Stromal cell of bone marrow (primary cell): ENCODE measurements at places on chromosomes 6 and 20.

GRCh38 chr20:1440024-1440423 is 26.6 kb downstream of the NSFL1C start:
- DNase-seq: no peak

- no peak for DNase-seq
These were observed 66.7 kb downstream of the CD164 start for GRCh38 chr6:109315341-109316110.

DNA sequence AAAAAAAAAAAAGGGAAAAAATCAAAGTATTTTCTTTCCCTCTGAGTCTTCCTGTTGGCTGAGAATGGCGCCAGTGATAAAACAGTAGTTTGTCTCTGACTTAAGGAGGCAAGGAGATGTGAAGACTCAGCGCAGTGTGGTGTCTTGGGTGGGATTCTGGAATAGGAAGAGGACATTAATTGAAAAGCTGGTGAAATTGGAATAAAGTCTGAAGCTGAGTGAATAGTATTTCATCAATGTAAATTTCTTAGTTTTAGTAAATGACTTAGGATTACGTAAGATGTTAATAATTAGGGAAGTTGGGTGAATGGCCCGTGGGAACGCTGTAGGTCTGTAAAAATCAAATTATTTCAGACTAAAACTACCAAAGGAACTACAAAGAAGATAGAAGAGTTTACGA is 122.8 kb upstream of the ZNF217 start:
- DNase-seq: no peak

DNA sequence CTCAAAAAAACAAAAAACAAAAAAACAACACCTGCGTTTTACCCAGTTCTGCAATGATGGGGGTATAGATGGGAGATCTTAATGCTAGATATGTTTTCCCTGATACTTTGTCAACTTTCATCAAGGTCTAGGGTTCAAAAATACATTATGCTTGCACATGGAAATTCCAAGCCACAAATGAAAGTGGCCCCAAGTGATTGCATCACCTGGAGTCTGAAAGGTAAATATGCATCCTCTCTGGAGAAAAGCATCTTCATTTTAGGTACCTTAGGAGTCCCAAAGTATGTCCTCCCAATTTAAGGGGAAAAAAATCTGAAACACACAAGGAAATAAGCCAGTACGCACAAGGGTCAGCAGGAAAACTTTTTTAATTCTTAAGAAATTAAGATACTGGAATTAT is 12.6 kb upstream of the ZC3H12D start:
- no peak for DNase-seq

DNA sequence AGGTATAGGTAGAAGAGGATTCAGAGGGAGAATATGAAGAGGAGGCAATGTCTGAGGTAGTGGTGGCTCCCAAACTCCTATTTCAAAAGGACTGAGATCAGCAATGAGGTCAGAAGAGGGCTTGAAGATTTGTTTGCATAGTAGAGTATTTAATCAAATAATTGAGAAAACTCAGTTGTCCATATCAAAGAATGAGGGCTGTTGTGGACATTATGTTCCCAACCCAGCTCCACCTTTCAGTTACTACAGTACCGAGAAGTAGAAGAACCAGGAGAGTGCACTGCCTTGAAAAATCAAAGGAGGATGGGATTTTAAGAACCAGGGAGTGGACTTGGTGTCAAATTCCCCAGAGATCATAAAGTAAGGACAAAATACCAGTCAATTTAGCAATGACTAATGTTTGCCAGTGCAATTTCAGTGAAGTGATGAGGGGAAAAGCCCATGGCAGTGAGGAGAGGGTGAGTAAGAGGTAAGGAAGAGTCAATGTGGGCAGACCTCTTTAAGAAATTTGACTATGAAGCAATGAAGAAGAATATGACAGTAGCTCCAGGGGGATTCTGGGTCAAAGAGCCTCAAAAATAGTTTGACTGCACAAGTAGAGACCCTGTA is 382.4 kb downstream of the PKHD1 start:
- DNase-seq: no peak

- no peak for DNase-seq
These were observed 16.8 kb downstream of the IL17F start for GRCh38 chr6:52227495-52227894.

DNA sequence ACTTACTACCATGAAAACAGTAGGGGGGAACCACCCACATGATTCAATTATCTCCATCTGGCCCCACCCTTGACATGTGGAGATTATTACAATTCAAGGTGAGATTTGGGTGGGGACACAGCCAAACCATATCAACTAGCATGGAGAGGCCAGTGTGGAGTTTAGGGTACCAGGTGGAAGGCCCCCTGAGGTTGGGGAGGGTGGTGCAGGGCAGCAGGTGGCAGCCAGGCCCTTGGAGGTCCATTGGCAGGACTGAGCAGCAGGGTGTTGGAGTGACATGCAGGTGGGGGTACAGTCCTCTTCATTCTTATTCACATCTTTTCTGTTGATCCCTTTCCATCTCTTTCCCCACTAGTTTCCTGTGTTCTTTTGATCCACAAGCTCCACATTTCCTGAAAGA is 42.9 kb downstream of the PHACTR3 start:
- DNase-seq: no peak

- no peak for DNase-seq
These were observed 18.0 kb downstream of the KHDC1L start for GRCh38 chr6:73207221-73207837.

DNA sequence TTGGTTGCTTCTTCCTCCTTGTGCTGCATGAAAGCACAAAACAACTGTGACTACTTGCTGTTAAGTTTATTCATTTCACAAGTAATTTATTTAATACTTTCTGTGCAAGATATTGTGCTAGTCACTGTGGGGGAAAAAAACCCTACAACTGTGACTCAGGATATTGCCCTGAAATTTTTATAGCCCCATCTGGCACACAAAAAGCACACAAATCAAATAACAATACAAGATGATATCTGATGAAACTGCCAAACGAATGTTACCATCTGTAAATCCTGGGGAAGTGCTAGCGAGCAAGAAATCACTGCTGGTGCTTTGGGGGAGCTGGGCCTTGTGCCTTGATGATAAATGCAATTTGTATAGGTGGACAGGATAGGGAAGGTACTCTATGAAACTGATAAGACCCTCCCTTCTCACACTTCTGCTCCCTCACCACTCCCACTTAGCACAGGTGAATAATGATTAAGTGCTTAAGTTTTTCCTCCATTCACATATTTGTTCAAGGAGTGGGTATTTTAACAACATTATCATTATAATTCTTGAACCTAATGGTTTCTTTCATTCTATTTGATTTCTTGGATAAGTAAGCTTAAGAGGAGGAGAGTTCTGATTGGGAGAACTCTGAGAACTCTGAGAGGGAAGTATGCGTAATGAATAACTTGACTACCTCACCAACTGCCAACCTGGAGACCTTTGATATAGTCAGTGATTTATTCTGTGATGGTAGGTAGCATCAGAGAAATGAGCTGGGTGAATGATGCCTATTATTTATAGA is 115.3 kb downstream of the RTN4IP1 start:
- no peak for DNase-seq

GRCh38 chr20:53691060-53691810 is 97.6 kb upstream of the ZNF217 start:
- no peak for DNase-seq

DNA sequence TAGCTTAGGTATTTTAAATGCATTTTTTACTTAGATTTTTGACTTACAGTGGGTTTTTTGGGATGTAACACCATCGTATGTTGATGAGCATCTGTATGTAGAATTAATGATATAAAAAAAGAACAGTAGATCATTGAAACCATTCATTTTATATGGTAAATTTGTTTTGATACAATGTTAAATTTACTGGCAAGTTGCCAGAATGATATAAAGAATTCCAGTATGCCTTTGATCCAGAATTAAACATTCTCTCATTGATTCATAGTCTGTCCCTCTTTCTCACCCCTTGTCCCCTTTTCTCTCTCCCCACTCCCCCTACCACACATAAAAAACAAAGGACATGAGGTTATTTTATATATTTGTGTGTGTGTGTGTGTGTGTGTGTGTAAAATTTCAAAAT is 45.3 kb downstream of the VTA1 start:
- DNase-seq: no peak

DNA sequence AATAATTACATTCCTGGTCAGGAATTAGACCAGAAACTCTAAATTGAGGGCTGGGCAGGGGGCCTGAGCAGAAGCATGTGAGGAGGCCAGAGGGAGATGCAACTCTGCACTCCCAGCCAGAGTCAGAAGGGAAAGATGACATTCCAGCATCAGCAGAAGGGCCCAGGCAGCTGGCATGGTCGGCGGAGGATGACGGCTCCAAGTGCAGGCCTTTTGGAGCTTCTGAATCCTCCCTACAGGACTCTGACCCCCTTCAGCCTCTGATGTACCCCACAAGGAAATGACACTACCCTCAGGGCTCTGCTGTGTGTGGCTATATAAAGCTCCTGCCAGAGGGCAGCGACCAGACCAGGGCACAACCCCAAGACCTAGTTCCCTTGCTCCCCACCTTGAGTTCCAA is 1.9 kb downstream of the LRFN2 start:
- DNase-seq: no peak

- DNase-seq: no peak
These were observed 203.7 kb upstream of the RSPO3 start for GRCh38 chr6:126914801-126915200.

DNA sequence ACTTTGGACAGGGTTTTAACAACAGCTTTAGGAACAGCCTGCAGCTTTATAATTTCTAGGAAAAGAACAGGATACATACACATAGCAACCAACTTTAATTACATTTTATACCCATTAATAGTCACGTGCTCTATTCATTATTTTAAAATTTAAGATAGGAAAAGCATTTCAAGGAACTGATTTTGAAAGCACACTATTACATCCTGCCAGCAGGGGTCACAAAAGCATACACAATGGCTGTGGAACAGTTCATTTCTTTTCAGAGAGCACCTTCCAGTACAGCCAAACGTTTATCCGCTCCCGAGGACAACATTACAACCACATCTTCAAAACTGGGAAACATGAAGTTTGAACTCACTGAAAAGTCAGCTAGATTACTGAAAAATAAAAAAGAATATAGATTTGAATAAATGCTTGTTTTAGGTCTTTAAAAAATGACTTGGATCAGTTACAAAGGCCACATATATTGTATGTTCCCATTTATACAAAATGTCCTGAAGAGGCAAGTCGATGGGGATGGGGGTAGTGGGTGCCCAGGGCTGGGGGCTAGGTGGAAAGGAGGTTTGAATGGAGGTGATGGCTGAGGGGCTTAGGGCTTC is 104.6 kb upstream of the EXOC2 start:
- peak; percentile 31 for DNase-seq

DNA sequence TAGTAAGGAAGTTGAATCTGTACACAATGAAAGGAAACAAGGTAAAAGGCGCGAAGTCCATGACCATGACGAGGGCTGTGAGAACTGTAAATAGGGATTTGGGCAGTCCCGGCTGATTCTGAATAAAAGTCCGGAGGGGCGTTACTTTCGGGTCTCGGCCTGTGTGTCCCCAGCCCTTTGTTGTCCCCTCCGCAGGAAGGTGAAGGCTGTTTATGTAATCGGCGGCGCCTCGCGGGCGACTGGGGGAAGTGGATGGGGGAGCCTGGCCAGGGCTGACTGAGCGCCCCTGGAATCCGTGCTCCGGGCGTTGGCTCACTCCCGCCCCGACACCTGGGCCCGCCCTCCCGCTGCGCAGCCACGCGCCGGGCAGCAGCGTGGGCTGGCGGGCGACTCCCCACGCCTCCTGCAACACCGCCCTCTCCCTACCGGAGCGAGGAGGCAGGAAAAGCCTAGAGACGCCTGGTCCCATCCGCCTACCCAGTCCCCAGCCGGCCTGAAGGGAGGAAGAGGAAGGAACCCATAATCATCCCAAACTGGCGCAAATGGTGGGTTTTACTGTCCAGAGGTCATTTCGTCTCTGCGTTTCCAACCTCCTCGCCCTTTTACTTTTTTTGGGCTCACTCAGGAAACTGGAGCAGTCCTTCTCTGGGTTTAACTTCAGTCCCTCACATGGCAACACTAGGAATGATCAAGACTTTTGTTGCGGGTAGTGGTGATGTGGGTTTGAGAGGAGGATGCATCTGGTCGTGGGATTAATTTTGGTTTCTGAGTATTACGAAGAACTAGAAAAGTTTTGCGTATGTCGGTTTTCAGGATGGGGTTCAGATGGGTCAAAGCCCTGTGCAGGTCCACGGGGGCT is 12.1 kb downstream of the TRIM31 start:
- no peak for DNase-seq

DNA sequence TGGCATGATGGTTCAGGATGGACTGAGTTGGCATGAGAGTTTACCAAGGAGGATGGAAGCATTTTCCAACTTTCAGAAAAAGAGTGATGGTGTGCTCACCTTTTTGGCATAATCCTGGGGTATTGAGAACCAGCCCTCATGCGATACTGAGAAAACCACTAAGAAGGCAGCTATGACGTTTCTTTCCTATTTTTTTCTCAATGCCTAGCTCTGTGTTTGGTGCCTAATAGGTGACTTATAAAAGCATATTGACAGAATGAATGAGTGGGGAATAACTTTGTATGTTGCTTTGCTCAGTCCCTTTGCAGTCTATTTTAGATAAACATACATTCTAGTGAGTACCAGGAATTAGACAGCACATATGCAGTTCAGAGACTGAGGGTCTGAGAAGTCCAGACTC is 816.3 kb downstream of the DHX35 start:
- DNase-seq: no peak

DNA sequence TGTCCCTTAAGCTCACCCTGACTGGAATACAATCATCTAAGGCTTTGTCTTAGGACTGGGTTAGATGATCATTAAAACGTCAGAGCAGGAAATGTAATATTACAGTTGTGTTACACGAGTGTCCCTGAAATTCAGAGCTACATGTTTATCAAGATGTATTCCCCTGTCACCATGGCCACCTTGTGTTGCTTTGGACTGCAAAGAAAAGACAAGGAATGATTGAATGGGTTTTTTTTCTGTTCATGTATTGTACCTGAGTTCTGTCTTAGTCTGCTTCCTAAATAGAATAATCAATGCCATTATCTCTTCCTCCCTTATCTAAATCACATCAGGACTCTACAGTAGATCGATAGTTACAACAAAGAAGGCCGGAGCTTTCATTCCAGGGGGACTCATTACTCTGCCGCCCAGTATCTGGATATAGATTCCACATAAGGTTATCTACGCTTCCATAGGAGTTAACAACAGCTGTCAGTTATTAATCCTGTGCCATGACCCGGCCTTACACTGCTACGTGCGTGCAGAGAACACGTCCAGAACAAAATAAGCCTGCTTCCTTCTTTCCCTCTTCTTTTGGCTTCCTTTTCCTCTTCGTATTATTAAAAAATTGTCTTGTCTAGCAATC is 274.1 kb upstream of the SASH1 start:
- DNase-seq: no peak
